ENCODE measurements at places on chromosomes 7 and 10.

DNA sequence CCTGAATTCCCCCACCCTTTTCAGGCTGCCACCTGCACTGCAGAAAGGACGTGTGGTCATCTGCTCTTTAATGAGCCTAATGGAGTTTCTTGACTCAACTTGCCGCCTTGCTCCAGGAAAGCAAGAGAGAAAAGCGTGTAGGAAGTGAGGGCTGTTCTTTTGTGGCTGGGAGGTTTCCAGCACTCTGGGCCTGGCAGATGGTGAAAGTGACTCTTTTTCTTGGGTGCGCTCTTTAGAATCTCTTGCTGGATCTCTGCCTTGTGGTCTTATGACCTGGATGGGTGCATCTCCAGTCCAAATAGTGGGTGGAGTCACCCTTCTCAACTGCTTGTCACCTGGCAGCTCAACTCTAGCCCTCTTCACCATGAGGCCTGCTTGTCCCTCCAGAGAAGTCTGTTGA lies 244.0 kb downstream of the SORCS1 start:
- DNase-seq: no peak

- no peak for DNase-seq
These were observed 21.5 kb downstream of the C10orf53 start for GRCh38 chr10:49700997-49701396.

- no peak for DNase-seq
These were observed 6.4 kb downstream of the SH2B2 start for GRCh38 chr7:102292813-102293798.

DNA sequence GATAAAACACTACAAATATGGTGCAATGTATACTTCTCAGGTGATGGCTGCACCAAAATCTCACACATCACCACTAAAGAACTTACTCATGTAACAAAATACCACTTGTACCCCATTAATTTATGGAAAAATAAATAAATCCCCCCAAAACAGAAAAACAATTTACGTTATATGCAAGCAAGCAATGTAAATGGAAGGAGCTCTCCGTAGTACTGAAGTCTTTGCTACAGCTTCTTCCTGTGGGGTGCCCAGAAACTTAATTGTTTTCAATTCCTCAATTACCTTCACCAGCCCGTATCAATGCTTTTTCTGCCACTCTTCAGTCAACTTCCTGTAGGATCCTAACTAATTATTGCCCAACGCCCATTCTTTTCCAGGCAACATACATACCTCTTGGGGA lies 138.1 kb downstream of the RELN start:
- DNase-seq: no peak

DNA sequence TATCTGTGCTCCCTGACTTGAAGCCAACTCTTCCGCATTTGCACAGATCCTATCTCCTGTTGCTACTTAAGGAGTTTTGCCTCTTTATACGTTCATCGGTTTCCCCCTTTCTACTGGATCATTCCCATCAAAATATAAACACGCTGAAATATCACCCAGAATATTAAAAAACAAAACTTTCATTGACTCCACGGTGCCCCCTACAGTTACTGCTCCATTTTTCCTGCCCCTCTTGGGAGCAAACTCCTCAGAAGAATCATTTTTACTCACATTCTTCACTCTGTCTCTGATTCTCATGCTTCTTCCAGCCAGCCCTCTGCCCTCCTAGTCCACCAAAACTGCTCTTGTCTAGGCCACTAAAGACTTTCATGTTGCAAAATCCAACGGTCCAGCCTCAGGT lies 66.4 kb downstream of the MYOF start:
- no peak for DNase-seq

- no peak for DNase-seq
These were observed 46.0 kb downstream of the PTPRE start for GRCh38 chr10:127952918-127953317.

GRCh38 chr7:139673230-139673629 lies 104.6 kb downstream of the HIPK2 start:
- peak; percentile 21 for DNase-seq

GRCh38 chr10:6230315-6230714 lies 27.6 kb downstream of the PFKFB3 start:
- DNase-seq: no peak

DNA sequence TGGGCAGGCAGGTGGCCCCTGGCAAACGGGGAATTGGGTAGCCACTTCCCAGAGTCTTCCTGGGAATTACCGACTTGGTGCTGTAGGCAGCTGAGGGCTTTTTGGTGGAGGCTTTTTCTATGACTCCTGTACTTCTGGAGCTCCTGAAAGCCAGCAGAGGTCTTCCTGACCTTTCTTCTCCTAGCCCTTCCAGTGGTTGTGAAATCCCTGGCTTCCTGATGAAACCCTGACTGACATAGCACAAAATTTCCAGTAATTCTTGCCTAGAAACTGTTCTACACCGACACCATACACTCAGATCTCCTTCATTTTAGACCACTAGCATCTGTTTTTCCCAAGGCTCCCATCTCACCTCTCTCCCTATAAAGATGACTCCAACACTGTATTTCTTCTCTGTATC lies 120.2 kb downstream of the STRA8 start:
- DNase-seq: no peak

DNA sequence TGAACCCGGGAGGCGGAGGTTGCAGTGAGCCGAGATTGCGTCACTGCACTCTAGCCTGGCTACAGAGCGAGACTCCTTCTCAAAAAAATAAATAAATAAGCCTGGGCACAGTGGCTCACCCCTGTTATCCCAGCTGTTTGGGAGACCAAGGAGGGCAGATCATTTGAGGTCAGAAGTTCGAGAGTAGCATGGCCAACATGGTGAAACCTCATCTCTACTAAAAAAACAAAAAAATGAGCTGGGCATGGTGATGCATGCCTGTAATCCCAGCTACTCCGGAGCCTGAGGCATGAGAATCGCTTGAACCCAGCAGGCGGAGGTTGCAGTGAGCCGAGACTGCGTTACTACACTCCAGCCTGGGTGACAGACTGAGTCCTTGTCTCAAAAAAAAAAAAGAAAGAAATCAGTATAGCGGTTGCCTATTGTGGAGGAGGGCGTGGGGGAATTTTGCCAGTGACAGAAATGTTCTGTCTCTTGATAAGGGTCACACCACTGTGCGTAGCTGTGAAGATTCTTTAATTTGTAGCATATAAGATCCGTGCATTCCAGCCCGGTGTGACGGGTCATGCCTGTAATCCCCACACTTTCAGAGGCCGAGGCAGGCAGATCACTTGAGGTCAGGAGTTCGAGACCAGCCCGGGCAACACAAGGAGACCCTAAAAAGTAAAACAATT lies 17.9 kb upstream of the EIF3B start:
- DNase-seq: no peak

- peak; percentile 34 for DNase-seq
These were observed 157.3 kb downstream of the WDR37 start for GRCh38 chr10:1213252-1214070.

- DNase-seq: no peak
These were observed 296.5 kb upstream of the PITRM1 start for GRCh38 chr10:3468919-3469638.

- DNase-seq: no peak
These were observed 517.5 kb downstream of the PHTF2 start for GRCh38 chr7:78316110-78316509.

DNA sequence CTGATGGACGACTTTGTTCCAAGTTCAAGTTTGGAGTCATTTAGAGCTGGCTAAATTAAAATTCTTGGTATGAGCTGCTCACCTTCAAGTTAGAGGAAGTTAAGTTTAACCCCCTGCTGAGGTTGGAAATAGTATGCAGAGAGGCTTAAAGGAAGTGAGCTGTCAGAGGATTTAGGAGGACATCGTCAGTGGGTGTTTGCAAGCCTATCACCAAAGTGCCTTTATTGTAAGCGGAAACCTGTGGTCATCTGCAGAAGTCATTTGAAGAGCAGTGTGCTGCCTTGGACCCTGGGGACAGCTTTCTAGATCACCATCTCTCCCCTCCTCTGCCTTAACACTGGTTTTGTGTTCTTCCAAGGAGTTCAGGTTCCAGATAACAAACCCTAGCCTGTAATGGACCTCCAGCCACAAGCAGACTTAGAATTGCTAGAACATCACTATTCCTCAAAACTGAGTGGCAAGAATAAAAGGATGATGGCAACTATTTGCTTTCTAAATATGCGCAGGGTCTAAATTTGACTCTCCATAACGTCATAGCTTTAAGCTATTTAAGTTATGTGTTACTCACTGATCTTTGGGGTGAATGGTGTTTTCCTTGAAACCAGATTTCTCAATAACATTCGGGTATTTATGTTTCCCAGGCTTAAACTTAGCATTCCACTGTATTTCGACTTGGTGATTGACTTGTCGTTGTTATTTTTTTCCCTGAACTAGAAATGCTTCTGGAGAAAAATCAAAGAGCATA lies 93.4 kb downstream of the SLC39A12 start:
- DNase-seq: no peak

DNA sequence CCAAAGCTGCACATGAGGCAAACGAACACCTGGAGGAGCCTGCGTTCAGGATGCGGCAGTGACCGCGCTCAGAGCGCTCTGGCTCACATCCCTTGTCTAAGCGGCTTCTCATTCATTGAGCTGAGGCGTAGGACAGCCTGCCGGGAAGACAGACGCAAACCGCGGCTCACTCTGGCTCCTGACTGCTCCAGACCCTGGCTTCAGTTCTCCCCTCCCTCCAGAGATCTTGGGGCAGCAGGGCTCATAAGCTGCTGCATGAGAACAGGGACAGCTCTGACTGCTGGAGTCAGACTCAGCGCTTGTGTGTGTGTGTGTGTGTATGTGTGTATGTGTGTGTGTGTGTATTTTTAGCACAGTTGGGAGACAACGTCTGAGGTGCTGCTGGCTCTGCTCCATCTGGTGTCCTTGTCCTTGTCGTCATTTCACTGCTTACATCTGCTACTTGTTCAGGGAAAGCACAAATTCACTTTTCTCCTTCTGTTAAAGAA lies 15.8 kb upstream of the LYZL2 start:
- DNase-seq: no peak

DNA sequence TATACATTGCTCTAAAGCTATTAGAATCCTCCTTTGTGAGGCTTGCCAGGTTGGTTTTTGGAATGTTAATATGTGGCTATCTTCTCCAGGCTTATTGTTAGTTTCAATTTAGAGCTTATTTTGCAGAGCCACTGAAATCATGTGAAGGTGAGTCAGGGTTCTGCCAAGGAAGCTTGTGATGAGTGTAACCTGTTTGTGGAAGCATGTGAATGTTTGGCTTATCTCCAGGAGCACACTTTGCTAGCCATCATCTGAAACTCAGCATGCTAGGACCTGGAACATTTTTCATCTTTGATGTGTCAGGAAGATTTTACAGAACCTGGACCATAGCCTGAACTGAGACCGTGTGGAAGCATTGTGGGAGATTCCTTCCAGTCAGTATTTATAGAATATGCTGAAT lies 197.3 kb downstream of the PPP1R9A start:
- DNase-seq: no peak

GRCh38 chr7:142671506-142671905 lies 77.8 kb upstream of the PRSS1 start:
- no peak for DNase-seq

GRCh38 chr10:133309100-133309719 lies 496 bp downstream of the ZNF511 start:
- peak; percentile 98 for DNase-seq

DNA sequence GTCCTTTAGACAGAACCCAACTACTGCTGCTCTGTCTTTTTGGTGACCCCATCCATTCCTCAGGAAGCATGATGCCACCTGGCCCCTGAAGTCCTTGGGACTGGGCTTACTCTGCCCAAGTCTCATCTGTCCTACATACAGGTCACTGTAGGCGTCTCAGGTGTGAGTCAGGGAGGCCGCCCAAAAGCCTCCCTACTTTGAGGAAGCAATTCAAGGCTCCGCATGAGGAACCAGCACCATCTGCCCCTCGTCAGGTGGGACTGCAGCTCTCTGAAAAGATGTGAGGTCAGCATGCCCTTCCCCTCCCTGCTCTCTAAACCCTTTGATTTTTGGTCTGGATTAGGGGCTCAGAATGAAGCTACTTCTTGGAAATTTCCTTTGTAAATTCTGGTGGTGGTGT lies 354.8 kb downstream of the CXCL12 start:
- DNase-seq: no peak

- no peak for DNase-seq
These were observed 164.1 kb downstream of the TCERG1L start for GRCh38 chr10:131147301-131147975.

GRCh38 chr10:23106331-23107072 lies 11.1 kb downstream of the MSRB2 start:
- DNase-seq: no peak

- DNase-seq: no peak
These were observed 54.9 kb downstream of the MET start for GRCh38 chr7:116726713-116727431.

DNA sequence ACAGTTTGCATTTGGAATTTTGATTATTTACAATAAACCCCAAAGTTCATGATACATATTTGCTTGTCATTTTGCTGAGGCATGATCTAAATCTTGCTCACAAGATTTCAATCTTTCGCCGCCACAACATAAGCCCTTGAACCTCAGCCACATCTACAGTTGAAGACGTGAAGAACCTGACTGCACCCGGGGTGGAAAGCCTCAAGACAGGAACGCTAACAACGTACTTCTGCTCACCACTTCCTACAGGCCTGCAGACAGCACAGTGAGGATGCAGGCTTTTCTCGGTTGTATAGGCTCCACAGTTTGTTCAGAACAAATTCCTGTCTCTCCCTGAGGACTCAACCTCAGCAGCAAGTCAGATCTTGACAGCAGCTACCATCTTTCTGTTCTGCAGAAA lies 393.8 kb upstream of the PRKCQ start:
- DNase-seq: no peak

DNA sequence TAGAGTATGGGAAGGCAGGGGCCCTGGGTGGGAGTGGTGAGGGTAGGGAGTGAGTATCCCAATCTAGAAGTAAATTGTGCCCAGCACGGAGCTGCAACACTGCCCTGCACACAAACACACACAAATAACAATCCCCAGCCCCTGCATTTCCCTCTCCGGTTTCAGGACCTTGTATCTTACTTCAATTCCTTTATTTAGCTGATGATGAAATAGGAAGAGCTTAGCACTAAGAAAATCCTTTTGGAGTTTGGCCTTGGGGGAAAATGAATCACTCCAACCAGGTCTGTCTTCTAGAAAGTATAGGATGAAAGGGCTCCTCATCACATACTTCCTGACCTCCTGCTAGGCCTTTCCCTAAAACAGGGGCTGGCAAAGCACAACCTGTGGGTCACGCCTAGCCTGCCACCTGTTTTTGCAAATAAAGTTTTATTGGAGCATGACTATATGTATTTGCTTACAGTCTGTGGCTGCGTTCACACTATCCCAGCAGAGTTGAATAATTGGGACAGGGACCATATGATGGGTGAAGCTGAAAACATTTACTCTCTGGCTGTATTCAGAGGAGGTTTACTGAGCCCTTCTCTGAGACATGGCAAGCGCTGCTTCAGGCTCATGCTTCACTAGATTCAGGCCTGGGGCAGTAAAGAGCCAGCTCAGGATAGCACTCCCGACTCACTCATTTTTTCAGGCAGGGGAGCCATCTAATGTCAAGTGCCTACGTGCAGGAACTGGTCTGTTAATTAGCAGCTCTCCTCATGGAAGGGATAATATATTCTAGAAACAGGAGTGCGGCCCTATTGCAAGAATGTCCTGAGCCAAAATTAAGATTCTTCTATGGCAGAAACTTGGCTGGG lies 111.0 kb downstream of the EGFR start:
- no peak for DNase-seq
